ENCODE measurements at places on chromosomes 5 and 9.

DNA sequence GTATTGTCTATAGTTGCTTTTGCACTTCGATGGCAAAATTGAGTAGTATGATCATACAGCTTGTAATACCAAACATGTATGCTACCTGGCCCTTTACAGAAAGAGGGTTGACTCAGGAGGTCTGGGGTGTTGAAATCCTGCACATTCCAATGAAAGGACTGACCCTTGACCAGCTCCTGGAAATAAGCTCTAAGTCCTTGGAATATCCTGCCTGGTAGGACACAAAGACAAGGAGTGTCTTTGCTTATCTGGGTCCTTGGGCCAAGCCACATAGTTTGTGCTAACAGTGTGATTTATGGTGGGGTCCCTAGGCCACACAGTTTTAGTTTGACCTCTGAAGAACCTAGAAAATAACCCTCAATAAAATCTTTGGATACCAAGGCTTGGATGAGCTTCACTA, 89.3 kb upstream of the FTMT start:
- no peak for DNase-seq

GRCh38 chr9:34259315-34259714, 69.8 kb downstream of the KIF24 start:
- no peak for DNase-seq

DNA sequence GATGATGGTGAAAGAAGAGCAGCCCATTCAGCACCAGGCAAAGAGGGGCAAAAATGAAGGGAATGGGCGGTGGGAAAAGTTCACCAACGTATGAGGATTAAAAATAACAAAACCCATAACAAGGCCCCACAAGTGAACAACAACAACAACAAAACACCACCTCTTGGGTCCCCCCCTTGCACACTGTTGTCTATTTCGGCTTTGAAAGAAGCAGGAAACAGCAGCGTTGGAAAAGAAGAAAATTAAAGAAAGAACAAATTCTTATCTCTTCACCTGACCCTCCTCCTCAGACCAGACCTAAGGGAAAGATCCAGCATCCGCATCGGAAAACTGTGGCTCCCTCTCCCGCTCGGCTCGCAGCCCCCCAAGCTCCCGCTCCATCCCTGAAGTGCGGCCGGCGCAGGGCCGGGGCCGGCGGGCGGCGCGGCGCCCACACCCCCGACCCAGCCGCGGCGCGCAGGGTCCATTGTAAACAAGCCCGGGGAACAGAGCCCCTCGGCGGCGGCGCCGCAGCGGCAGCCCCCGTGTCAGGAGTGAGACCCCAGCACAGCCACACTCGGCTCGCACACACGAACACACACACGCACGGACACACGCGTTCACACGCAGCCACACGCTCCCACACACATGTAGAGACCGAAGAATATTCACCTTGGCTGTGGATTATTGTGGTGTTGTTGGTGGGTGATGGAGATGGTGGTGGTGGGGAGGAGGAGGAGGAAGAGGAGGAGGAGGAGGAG, 535 bp downstream of the RFX3 start:
- DNase-seq: no peak

DNA sequence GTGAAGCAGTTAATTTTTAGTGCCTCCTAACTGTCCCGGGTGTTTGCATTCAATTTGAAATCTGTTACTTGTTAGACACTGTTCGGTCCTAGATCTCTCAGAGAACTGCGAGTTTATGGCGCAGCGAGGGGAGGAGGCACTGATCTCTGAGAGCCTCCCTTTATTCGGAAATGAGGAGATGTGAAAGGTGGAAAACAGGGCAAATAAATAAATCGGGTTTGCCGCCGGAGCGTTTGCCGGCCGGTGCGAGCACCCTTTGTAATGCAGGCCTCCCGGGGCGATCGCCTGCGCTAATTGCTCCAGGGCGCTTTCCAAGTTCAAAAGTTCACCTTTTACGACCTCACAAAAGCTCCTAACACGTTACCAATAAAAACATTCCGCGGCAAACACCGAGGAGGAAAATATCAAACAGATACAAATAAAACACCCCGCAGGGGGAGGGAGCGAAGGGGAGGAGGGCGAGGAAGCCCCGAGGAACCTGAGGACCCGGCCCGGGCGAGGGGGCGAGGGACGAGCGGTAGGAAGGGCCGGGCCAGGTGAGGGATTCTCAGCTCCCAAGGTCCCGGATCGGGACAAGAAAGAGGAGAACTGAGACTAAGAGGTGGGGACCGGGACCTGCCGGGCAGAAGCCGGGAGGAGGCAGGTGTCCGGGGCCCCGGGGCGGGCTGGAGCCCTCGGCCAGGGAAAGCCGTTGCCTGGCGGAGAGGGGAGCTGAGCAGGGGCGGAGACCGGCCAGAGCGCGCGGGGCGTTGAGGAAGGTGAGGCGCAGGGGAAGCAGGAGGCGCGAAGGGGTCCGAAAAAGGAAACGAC, 1.4 kb downstream of the NR6A1 start:
- DNase-seq: no peak

DNA sequence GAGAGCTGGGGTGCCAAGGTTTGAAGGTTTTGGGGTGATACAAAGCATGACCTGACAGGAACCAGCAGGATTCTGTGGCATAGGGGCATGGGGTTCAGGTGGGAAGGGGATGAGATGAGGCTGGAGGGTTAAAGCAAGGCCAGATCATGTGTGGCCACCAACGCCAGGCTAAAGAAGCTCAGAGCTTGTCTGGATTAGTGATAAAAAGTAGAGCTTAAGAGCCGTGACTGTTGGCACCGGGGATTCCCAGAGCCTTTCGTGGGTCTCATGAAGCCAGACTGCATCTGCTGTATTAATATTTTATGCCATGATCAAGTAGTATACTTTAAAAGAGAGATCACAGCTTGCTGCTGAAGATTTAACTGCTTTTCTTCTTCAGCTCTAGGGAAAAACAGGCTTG, 8.5 kb upstream of the GSN start:
- DNase-seq: no peak

DNA sequence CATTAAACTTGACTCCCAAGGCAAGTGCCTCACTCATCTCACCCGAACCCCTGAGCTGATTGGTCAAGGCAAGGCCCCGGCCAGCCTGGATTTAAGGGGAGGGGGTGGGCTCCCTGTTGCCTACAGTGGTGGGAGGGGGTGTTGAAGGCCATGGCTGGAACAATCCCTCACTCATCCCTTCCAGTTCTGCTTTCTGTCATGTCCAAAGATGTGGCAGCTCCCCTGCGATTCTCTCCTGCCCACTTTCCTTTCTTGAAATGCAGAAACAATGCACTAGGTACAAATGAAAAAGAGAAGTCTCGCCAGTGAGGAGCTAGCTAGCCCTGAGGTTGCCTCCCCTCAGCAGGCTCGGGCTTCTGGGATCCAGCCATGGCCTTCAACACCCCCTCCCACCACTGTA, 240.9 kb downstream of the SYK start:
- DNase-seq: no peak

All from brain pericyte (primary cell).